ENCODE measurements at places on chromosomes 12 and 14.

DNA sequence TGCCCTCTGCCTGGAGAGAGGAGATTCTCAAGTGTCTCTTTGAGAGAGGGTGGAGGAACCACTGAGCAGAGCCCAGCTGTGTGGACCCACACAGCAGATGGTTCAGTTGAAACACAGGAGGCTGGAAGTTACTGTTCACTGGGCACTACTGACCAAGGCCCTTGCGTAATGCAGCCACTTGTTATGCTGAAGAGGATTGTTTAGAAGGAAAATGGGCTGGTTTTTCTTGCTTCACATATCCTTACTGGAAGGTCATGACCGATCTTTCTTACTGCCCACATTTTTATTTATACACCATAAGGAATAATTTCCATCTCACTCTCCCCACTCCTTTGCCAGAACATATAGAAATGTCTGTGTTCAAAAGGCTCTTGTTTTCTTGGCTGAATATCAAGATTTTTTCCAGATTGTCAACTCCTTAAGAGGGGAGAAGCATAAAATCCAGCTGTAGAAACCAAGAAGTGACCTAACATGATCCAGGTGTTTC is 375.1 kb upstream of the DDHD1 start:
- DNase-seq: no peak

- no peak for DNase-seq
Observed at GRCh38 chr14:64722842-64723447, 18.7 kb downstream of the PLEKHG3 start.

DNA sequence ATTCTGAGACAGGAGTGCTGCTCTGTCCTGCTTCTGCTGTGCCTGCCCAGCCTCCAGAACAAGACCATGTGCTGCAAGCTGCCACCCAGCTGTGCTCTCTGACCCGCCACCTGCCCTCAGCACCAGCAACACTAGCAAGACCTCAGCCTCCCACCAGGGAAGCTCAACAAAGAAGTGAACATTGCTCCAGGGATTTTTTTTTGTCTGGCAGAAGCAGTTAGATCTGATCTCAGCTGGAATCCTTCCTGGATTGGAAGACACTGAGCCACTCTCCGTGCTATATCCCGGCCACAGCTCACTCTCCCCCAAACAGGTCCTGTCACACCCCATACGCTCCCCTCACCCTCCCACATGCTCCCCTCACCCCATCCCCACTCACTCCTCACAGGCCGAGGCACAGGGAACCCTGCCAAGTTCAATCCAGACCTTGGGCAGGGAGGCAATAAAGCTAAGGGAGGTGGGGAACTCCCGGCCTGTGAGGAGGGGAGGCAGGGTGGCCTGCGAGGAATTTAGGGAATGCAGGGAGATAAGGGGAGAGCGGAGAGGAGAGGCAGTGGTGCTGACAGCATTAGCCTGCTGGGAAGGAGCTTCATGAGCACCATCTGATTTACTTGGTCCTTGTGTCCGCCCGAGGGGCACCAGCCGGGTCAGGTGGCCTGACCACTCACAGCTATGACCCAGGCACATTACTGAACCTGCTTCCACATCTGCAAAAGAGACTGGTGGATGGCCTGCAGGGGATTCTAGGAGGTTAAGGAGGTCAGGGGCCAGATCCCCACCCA is 29.7 kb downstream of the CCDC85C start:
- peak; percentile 81 for DNase-seq

- DNase-seq: no peak
Observed at GRCh38 chr12:9143137-9143536, 27.4 kb upstream of the A2M start.

GRCh38 chr14:30006695-30007094 is 79.0 kb upstream of the PRKD1 start:
- no peak for DNase-seq

DNA sequence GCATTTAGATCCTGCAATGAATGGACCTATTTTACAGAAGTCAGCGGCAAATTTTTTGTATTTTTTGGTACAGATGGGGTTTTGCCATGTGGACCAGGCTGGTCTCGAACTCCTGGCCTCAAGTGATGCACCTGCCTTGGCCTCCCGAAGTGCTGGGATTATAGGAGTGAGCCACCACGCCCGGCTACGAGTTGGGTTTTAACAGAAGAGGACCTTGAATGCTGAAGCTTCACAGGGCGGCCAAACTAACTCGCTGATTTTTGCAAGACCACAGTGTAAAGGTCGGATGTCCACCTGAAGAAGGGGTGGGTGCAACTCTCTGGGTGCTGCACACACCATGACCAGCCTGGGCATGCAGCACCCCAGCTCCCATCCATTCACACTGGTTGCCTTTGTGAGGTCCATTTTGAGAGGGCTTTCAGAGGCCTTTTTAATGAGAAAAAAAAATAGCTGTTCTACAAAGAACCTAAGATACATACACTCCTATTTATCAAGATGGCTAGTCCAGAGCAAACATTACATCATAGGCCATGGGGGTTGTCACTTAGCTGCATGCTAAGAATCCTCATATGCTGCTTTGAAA is 21.6 kb upstream of the CDK2AP1 start:
- no peak for DNase-seq

DNA sequence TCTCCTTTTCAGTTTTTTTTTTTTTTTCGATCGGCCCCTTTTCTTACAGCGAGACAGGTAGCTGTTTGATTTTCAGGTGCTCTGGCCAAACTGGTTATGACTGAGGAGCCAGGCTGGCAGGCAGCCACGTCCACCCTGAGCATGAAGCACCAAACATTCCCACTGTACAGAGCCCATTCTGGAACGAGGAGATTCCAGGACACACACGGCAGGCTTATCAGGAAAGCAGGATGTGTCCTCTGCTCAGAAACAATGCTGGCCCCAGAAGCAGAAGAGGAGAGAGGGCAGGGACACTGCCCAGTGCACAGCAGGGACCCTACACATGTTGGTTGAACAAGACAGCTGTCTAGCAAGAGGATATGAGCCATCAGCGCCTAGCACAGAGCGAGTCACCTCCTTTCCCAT is 3.7 kb upstream of the KRT2 start:
- DNase-seq: no peak

GRCh38 chr12:5715021-5715420 is 230.0 kb downstream of the ANO2 start:
- DNase-seq: no peak

GRCh38 chr12:119885549-119885948 is 8.4 kb upstream of the CIT start:
- no peak for DNase-seq

DNA sequence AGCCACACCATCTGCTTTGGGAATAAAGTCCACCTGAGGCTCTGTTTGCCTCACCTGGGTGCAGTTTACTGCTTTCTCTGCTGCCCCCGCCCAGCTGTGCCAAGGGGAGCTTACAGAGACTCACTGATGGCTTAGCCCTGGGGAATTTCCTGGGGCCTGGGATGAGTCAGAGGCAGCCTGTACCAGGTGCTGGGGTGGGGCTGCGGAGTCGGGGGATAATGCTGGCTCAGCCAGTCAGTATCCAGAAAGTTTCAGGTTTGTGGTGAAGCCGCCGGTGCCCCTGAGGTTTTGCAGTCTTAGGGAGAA is 22.3 kb downstream of the PLEKHG3 start:
- DNase-seq: peak; percentile 97

DNA sequence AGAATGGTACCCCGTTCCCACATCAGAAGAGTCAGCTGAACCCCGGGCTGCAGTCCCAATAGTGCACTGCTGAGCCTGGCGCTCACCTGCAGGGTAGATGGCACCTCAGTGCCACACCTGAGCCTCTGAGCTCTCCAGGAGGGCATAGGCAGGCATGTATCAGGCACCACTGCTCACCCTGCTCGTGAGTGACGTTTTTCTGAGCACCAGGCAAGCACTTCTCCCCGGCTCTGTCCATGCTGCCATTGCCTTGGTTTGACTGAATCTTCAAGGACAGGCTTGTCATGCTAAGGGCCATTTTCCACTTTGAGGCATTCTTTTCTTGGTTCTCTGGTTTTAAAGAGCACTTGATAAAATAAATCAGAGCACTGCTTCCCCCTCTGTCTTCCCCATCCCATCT is 161.6 kb upstream of the PRMT8 start:
- DNase-seq: no peak

- peak; percentile 51 for DNase-seq
Observed at GRCh38 chr14:21668377-21668776, 5.2 kb downstream of the OR4E1 start.

DNA sequence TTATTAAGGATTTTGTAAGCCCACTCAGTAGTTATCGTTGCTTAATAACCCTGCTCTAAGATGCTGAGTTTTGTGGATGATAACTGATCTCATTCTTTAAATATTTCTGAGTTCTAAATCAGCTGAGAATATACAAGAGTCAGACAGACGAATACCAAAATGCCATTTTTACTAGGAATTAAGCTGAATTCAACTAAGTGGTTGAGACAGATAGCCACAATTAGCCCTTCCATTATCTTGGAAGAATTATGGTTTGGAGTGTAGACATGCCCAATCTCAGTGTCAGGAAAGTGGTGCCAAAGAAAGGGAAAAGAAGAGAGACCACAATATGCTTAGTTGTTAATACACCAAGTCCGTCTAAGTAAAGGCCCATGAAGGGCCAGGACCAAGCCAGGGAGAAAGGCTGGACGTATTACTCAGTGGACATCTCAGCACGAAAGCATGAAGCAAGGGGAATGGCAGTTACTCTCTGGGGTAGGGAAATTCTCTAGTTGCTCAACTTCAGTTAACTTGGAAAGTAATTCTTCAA is 58.6 kb downstream of the KCNA5 start:
- no peak for DNase-seq

All from HTR-8/SVneo (cell line).